ENCODE measurements at places on chromosomes 1 and 21.

GRCh38 chr1:9289711-9290485, 2.8 kb upstream of the SPSB1 start:
- no peak for DNase-seq

DNA sequence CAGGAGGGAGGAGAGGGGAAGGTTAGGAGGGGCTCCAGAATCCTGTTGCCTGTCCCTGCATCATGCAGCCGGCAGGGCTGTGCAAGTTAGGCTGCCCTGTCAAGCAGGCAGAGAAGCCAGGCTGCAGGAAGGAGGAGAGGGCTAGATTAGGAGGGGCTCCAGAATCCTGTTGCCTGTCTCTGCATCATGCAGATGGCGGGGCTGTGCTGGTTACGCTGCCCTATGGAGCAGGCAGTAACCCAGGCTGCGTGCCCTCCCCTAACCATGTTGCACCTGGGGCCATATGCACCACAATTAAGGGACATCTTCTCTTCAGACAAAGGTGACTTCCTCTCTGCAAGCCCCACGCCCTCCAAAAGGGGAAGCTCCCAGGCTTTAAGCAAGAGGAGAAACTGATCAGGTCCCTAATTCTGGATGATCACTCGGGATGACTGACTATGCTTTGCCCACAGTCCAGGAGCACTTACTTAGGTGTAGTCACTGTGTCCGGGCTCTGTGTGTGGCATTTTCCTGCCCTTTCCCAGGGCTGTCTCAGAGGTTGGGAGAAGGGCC, 457.4 kb downstream of the SETD4 start:
- DNase-seq, result no peak

- DNase-seq, result no peak
Measured at GRCh38 chr1:26874896-26875295, 11.9 kb downstream of the SFN start.

DNA sequence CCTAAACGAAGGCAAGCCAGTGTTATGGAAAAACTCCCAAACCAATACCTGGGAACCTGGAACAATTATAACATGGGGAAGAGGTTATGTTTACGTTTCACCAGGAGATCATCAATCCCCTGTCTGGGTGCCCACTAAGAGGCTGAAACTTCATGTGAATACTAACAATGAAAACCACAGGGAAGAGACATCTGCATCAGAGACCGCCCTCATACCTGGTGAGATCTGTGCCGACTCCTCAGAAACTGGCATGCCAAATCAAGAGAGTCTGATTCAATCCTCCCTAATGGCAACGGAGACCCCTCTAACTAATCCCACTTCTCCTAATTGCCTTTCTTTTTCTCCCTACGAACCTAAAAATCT, 163.2 kb downstream of the IER5 start:
- no peak for DNase-seq

GRCh38 chr21:44414291-44415072, 40.8 kb upstream of the LRRC3 start:
- DNase-seq, result no peak

DNA sequence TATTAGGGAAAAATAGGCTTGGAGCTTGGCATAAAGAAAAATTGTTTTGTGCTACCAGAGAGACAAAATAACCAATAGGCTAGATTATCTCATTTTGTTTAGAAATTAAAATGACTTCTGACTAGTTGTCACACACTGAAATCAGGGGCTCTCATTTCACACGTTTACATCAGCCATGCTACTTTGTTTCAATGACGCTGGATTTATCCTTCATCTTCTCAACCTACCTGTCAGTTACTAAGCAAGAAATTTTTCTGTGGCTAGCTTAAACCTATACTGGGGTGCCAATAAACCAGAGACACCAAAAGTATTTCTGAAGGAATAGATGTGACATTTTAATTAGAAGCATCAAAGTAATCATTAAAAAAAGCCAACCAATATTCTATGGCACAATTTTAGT, 518.1 kb upstream of the NR5A2 start:
- no peak for DNase-seq

DNA sequence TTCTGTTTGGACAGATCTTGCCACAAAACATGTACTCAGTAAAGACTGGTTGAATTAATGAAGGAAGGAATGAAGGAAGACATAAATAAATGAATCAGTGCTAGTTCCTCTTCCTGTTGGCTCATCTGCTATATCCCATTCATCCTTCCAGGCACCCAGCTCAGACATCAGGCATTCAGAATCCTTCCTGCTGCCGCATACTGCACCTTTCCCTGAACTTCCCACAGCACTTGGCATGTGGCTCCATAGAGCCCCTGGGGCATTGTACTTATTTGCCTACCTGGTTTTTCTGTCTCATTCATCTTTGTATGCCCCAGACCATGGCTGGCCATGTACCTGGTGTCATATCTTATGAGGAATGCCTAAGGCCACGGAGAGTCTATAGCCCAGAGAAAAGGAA, 34.4 kb upstream of the ZNF648 start:
- no peak for DNase-seq

GRCh38 chr21:42188663-42189062, 30.3 kb upstream of the ABCG1 start:
- DNase-seq, result no peak

DNA sequence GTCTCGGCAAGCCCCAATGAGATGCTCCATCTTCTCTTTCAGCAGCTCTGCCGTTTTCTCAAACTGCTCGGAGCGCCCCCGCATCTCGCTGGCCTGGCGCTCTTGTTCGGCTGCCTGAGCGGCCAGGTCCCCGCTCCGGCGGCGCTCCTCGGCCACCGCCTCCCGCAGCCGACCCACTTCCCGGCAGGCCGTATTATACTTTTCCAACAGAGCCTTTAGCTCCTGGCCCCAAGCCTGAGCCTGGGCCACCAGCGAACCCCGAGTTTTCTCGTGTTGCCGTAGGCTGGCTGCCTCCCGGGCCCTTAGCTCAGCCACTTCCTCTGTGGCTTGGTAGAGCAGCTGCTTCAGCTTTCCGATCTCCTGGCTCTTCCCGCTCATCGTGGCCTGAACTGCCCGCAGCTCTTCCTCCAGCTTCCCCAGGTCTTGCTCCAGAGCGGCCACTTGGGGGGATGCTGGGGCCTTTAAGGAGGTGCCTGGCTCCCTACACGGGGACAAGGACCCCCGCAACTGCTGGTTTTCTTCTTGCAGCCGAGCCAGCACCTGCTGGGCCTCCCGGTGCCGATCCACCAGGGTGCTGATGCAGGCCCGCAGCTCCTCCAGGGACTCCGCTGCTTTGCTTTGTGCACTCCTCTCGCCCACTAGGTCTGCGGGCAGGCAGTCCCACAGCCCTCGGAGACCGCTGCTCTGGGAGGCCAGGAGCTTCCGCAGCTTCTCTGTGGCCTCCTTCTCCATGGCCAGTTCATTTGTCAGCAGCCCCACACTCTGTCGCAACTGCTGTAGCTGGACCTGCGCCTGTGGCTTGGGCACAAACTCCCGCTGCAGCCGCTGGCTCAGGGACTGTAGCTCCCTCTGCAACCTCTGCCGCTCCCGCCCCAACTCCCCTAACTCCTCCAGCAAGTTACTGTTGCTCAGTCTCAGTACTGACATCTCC, 13.4 kb upstream of the PIAS3 start:
- DNase-seq, result no peak

DNA sequence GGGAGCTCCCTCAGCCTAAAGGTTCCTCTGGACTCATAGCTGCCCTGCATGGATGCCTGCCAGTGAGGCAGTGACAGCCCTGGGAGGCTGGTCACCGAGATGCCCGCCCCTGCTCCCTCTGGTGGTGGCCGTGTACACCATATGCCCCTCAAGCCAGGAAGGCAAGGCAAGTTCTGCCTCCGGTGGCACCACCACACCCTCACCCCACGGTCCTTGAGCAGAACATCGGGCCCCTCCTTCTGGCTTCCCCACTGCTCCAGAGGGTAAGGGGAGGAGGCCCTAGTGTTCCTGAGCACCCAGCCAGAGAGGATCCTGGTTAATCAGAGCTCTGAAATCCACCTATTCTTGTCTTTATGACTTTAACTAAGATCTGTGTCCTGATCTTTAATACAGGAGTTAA, 1.5 kb upstream of the S100A14 start:
- DNase-seq, result peak; percentile 57

- DNase-seq, result no peak
Measured at GRCh38 chr1:154193821-154194220, 1.9 kb upstream of the TPM3 start.

- DNase-seq, result no peak
Measured at GRCh38 chr1:158116311-158117167, 64.2 kb upstream of the CD1D start.

DNA sequence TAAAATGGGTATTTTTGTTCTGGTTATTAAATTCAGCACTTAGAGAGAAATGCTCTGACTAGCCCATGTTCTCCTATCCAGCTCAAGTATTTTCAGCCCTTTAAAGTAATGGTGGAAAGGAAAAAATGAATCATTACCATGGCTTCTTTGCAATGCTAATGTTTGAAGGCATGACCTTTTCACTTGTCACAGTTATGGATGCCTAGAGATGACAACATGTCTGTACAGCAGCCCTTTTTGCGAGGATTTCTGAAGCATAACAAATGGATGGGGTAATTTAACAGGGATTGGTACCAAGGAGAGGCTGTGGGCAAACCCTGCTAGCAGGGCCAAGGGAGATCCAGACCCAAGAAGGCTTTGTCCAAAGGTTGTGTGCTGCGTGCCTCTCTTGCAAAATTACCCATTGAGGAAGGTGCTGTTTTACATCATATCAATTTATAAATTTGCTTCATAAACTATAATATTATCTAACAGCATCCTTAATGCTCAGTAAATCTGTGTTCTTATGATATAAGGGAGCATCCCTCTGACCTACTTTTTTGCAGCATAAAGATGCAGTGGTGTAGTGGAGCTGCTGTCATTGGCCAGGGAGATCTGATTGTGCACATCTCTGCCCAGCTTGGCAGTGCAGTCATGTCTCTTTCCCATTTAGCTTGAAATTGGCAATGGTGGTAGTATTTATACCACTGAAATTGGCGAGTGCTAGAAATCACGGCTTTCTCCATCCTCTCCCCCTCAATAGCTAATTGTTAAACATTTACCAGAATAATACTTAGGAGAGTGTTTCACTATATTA, 327.1 kb downstream of the PCP4 start:
- DNase-seq, result no peak

DNA sequence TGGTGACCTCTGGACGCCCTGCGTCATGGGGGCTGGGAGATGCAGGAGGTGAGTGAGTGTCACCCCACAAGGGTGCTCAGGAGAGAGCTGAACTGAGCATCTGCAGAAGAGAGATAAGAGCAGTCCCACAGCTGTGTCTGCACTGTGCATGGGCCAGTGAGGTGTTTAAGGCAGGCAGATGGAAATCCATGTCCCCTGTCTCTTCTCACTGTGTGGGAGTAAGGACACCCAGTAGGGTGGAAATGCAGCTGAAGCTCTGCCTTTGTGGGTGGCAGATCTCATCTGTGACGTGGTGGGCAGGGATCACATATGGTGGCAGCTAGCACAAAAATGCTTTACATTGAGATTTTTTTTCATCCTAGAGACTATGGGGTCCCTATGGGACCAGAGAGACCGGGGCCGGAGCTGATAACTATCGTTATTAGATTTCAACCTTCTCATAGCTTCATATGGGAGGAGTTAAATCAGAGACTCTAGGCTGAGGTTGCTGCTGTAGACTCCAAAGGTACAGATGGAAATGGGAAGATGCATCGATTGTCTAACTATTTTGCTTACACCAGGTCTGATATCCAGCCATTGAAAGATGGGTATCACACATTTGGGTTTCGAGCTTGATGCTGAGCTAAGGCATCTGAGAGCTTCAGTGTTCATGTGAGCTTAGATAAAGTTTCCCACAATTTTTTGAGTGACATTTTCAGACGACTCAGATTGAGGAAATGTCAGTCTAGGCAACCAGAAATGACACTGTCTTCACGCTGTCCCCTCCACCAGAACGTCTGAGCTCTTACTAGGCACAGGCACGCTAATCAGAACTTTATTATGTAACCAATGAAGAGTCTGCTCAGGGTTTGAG, 65.3 kb upstream of the PSEN2 start:
- no peak for DNase-seq

DNA sequence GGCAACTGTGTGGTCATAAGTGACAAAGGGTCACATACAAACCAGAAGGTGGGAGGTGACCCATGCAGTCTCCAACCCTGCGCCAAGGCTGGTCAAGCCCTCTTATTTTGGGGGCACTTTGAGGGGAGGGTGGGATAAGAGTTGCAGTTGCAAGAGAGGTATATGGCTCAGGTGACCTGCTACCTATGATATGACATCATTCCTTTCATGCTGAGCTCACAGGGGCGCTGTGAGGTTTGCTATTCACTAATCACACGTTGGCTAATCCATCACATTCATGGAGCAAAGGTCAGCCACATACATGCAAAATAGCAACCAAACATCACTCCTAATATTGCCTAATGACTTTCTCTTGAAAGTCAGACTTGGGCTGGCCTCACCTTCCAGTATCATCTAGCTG, 72.0 kb upstream of the PAXBP1 start:
- no peak for DNase-seq

DNA sequence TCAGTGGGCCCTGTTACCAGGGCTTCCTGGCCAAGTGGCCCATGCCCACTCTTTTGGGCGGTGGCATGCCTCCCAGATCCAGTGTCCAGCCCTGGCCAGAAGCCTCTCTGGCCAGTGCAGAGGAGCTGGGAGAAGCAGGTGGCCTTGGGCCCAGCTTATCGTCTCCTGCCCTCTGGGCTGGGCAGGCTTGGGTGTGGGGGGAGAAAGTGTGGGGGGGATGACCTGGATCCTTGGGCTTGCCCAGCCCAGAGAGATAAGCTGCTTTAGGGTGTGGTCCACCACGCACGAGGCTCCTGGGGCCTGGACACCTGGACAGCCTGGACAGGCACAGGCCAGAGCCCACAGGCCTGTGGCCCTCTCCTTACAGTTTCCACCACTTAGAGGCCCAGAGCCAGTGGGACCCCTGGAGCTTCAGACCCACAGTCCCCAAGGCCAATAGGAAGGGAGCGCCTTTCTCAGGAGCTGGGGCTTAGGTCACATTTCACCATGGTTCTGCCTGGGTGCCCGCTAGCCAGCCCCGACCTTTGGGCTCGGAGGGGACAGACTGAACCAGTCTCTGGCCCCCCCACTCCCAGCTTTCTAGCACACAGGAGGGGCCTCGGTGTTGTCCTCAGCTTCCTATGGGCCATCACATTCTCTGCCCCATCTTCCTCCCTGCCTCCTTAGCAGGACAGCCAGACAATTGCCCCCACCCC, 1.8 kb downstream of the ESPN start:
- DNase-seq, result no peak

GRCh38 chr1:28172713-28173150, 3.8 kb downstream of the PTAFR start:
- no peak for DNase-seq

DNA sequence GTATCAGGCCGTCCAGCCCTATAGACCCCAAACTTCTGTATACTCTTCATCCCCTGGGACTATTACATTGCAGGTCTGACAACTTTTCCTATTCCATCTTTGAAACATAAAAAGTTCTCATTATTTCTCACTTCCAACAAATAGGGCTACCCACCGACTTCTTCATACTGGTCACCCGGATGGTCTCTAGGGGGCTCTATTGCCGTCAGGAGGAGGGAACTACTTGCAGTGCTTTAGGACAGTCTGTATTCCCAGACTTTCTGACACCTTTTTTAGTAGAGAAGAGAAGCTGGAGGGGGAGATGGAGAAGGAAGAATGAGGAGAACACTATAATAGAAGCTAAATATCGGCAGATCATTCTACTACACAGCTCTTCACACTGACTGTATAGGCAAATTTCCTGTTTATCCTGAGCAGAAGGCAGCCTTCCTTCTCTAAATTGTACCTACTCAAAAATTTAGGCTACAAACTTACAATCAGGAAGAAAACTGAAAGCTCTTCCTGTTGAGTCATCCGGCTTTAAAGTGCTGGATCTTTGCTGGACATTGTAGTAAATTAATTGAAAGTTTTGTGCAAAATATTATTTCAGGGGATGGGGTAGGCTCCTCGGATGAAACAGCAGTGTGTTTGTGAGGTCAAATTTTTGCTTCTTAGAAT, 54.6 kb downstream of the CDC7 start:
- no peak for DNase-seq

GRCh38 chr1:2378441-2378851, 12.9 kb downstream of the MORN1 start:
- DNase-seq, result no peak
